Naive thymus-derived CD8-positive, alpha-beta T cell (primary cell): ENCODE measurements at places on chromosomes 7 and 10. TPM values are rescaled to one million over a fixed set of nuclear protein-coding genes. Genes with fewer than 3 reads are reported as not detected.

GPR85 gene
- total RNA-seq = not detected

DNA sequence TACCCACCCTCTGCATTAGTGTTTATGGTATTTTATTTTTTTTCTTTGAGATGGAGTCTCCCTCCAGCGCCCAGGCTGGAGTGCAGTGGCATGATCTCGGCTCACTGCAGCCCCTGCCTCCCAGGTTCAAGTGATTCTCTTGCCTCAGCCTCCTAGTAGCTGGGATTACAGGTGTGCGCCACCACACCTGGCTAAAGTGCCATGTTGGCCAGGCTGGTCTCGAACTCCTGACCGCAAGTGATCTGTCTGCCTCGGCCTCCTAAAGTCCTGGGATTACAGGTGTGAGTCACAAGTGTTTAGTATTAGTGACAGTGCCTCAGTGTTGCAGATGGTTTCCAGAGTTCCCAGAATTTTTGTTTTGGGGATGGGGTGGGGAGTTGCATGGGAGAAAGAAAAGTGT, 120.3 kb downstream of the NPY start:
- no peaks in the 10 kb centered on the region for H3K36me3 ChIP-seq
- H3K4me1 ChIP-seq = peaks cover 12% of the 10 kb centered on the region
- H3K4me3 ChIP-seq = no peak overlapping the region
- H3K27ac ChIP-seq = no peak overlapping the region
- DNase-seq = no peak

GRCh38 chr10:103740611-103741010, 114.8 kb downstream of the SH3PXD2A start:
- no peak overlapping the region for H3K4me3 ChIP-seq
- H3K27ac ChIP-seq = no peak overlapping the region
- H3K36me3 ChIP-seq = no peaks in the 10 kb centered on the region
- H3K4me1 ChIP-seq = peaks cover 1% of the 10 kb centered on the region
- H3K27me3 ChIP-seq = no peaks in the 10 kb centered on the region

TBX20 gene
- not detected for total RNA-seq

- no peak overlapping the region for H3K4me3 ChIP-seq
- H3K27ac ChIP-seq = no peak overlapping the region
- no peak for DNase-seq
- H3K27me3 ChIP-seq = no peaks in the 10 kb centered on the region
Measured at GRCh38 chr7:36262309-36263094, 109.4 kb downstream of the EEPD1 start.

- no peak overlapping the region for H3K4me3 ChIP-seq
- H3K27ac ChIP-seq = no peak overlapping the region
- no peaks in the 10 kb centered on the region for H3K4me1 ChIP-seq
- no peak for DNase-seq
- H3K36me3 ChIP-seq = no peaks in the 10 kb centered on the region
Measured at GRCh38 chr10:48903151-48903550, 36.5 kb downstream of the LRRC18 start.

GRCh38 chr7:46513447-46513848, 592.4 kb upstream of the IGFBP3 start:
- H3K27ac ChIP-seq = no peak overlapping the region
- no peaks in the 10 kb centered on the region for H3K36me3 ChIP-seq
- H3K4me1 ChIP-seq = no peaks in the 10 kb centered on the region
- no peak overlapping the region for H3K4me3 ChIP-seq

- no peaks in the 10 kb centered on the region for H3K4me1 ChIP-seq
- no peak for DNase-seq
- no peak overlapping the region for H3K27ac ChIP-seq
- H3K27me3 ChIP-seq = no peaks in the 10 kb centered on the region
- no peak overlapping the region for H3K4me3 ChIP-seq
Measured at GRCh38 chr10:61172182-61172926, 228.4 kb upstream of the RHOBTB1 start.

DNA sequence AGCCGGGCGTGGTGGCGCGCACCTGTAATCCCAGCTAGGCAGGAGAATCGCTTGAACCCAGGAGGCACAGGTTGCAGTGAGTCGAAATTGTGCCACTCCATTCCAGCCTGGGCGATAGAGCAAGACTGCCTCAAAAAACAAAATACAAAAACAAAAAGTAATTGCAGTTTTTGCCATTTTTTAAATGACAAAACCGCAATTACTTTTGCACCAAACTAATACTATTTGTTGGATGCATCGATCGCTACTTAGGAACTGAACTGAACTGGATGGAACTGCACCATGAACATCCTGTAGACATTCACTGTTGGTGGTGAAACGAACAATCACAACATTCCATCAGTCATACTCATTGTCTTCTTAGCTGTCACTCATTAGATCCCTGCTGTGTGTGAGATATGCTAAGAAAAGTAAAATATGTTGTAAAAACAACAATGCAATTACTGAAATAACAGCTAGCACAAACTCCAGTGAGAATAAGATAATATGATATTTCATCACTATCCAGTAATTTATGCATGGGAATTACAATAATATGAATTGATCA, 341.2 kb downstream of the ACTR3B start:
- no peaks in the 10 kb centered on the region for H3K36me3 ChIP-seq
- no peak for DNase-seq
- H3K27ac ChIP-seq = no peak overlapping the region
- H3K4me3 ChIP-seq = no peak overlapping the region

GRCh38 chr7:128861957-128862570, 592 bp upstream of the ATP6V1F start:
- H3K4me3 ChIP-seq = peak overlapping the region; percentile 99
- peaks cover 33% of the 10 kb centered on the region for H3K4me1 ChIP-seq
- H3K27ac ChIP-seq = peak overlapping the region; percentile 83
- no peaks in the 10 kb centered on the region for H3K27me3 ChIP-seq

- DNase-seq = no peak
- no peaks in the 10 kb centered on the region for H3K4me1 ChIP-seq
- no peaks in the 10 kb centered on the region for H3K36me3 ChIP-seq
- H3K27me3 ChIP-seq = peaks cover 16% of the 10 kb centered on the region
- H3K27ac ChIP-seq = no peak overlapping the region
Measured at GRCh38 chr10:12993595-12993994, 7.9 kb downstream of the CCDC3 start.

- no peaks in the 10 kb centered on the region for H3K36me3 ChIP-seq
- peak overlapping the region; percentile 88 for H3K27ac ChIP-seq
- DNase-seq = peak; percentile 59
- peaks cover 13% of the 10 kb centered on the region for H3K4me1 ChIP-seq
- peak overlapping the region; percentile 80 for H3K4me3 ChIP-seq
Measured at GRCh38 chr7:141975806-141976523, 2.4 kb upstream of the TAS2R38 start.

DNA sequence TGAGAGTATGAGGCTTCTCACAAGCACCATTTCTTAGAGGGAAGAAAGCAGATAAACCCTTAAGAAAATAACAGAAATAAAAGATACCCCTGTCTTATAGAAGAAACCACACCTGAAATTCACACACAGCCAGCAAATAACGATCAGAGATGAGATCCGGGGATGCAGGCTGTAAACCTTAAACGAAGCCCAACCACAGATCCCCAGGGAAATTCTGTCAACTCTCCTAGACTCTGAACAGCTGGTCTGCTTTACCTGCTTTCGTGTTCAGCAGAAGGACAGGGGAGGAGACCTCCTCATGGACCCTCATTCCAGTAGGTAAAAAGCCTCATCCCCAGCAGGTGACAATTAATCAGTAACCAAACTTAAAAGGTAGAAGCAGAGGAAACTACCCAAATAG, 45.0 kb downstream of the VOPP1 start:
- no peak for DNase-seq
- H3K36me3 ChIP-seq = peaks cover 1% of the 10 kb centered on the region
- no peak overlapping the region for H3K4me3 ChIP-seq
- H3K4me1 ChIP-seq = peaks cover 45% of the 10 kb centered on the region
- H3K27ac ChIP-seq = no peak overlapping the region

HECW1 gene
- not detected for total RNA-seq

GRCh38 chr7:151382079-151382885, 27.6 kb downstream of the WDR86 start:
- peak overlapping the region; percentile 86 for H3K4me3 ChIP-seq
- DNase-seq = peak; percentile 49
- H3K27me3 ChIP-seq = peaks cover 6% of the 10 kb centered on the region
- H3K4me1 ChIP-seq = peaks cover 14% of the 10 kb centered on the region

DNA sequence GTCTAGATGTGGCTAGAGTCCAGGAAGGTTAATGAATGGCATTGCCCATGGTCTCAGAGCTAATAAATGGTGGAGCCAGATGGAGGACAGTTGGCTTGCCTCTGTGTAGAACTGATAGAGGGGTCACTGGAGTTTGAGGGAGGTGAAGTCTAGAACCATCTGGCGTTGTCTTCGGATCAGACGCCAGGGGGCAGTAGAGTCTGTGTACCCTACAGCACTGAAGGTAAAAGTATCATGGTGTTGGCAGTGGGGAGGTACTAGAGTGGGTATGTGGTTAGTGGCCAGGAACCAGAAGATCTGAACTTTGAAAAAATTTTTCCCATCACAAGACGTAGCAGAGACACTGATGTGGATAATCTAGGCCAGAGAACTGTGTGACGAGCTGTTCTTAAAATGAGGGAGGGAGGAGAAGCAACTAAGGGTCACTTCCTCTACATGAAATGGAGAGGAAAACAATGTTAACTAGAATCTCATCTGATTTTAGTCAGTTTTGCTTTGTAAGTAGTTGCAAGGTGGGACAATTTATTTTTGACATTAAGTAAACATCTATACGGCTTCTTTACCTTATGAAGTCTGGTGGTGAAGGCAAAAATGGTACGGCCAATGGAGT, 227.9 kb upstream of the PRSS58 start:
- H3K4me1 ChIP-seq = peaks cover 65% of the 10 kb centered on the region
- no peaks in the 10 kb centered on the region for H3K27me3 ChIP-seq
- H3K36me3 ChIP-seq = no peaks in the 10 kb centered on the region
- H3K4me3 ChIP-seq = peak overlapping the region; percentile 29
- H3K27ac ChIP-seq = peak overlapping the region; percentile 76
- DNase-seq = peak; percentile 21

CHAT gene
- not detected for total RNA-seq

DNA sequence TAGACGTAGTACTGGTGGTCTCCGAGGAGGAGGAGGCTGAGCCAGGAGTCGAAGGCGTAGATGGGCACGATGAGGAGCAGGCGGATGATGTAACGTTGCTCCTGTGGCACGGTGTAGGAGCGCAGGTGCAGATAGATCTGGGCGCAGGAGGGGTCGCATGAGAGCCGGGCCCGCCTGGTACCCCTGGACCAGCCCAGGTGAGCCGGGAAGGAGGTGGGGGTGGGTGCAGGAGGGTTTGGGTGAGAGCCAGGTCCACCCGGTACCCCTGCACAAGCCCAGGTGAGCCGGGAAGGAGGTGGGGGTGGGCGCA, 5.2 kb downstream of the TMEM184A start:
- DNase-seq = no peak
- H3K4me1 ChIP-seq = peaks cover 3% of the 10 kb centered on the region
- H3K27ac ChIP-seq = no peak overlapping the region
- H3K27me3 ChIP-seq = no peaks in the 10 kb centered on the region
- H3K36me3 ChIP-seq = no peaks in the 10 kb centered on the region

GRCh38 chr7:132577206-132578049, 1.2 kb upstream of the PLXNA4 start:
- DNase-seq = no peak
- H3K36me3 ChIP-seq = no peaks in the 10 kb centered on the region
- no peak overlapping the region for H3K27ac ChIP-seq
- peaks cover 38% of the 10 kb centered on the region for H3K27me3 ChIP-seq
- peak overlapping the region; percentile 75 for H3K4me3 ChIP-seq

GRCh38 chr10:114034923-114035645, 8.6 kb upstream of the ADRB1 start:
- no peaks in the 10 kb centered on the region for H3K36me3 ChIP-seq
- H3K27me3 ChIP-seq = peaks cover 7% of the 10 kb centered on the region
- no peaks in the 10 kb centered on the region for H3K4me1 ChIP-seq
- no peak overlapping the region for H3K27ac ChIP-seq

PSD gene
- 13.3 TPM for total RNA-seq

GRCh38 chr10:129179972-129180678, 286.9 kb upstream of the MGMT start:
- DNase-seq = no peak
- H3K36me3 ChIP-seq = no peaks in the 10 kb centered on the region
- H3K4me1 ChIP-seq = peaks cover 4% of the 10 kb centered on the region
- H3K27ac ChIP-seq = no peak overlapping the region

DNA sequence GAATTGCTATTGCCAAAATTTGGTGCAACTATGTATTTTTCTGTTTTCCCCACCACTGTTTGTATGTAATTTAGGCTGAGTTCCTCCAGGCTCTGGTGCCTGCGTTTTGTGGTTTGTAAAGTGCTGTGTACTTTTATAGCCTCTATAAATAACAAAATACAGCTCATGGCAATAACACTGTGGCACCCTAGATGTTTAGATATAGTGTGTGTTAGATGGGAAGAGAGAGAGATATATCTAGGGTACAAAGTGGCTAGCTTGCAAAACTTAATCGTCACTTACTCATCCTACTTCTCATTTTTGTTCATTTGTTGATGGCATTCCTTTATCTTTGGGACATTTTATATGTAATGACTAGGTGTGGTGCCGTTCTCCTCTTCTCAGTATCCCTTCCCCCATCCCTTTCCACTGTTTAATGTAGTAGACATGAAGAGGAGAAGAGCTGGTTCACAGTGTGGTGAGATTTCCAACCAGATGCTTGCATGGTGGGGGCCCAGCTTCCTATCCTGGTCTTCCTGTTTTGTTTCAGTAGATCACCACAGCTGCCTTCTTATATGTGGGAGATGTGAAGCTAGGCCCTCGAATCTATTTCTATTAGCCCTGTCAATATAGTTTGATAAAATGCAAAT, 115.0 kb downstream of the SND1 start:
- no peak overlapping the region for H3K27ac ChIP-seq
- peaks cover 10% of the 10 kb centered on the region for H3K36me3 ChIP-seq
- no peak overlapping the region for H3K4me3 ChIP-seq
- peaks cover 56% of the 10 kb centered on the region for H3K4me1 ChIP-seq
- no peak for DNase-seq

DNA sequence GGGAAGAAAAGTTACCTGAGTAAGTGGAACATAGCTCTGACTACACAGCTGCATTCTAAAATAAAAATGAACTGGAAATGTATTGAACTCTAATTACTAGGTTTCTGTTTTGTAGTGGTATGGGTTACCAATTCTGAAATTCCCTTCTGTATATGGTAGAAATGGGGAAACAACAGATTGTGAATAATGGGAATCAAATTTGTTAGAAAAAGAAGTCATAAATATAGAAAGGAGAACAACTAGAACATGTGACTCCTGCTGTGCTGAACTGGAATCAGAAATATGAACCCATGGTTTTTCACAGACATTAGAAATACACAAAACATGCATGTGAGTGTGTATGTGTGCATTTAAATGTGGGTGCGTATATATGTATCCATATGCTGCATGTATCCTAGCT, 27.0 kb downstream of the MCMBP start:
- no peaks in the 10 kb centered on the region for H3K27me3 ChIP-seq
- no peaks in the 10 kb centered on the region for H3K4me1 ChIP-seq
- DNase-seq = no peak
- no peak overlapping the region for H3K27ac ChIP-seq
